ENCODE measurements at places on chromosomes 6 and 20. TPM values are rescaled to one million over a fixed set of nuclear protein-coding genes. Genes with fewer than 3 reads are reported as not detected.

GRCh38 chr6:25922301-25922700 is 8.2 kb downstream of the SLC17A2 start:
- DNase-seq, result no peak

DNA sequence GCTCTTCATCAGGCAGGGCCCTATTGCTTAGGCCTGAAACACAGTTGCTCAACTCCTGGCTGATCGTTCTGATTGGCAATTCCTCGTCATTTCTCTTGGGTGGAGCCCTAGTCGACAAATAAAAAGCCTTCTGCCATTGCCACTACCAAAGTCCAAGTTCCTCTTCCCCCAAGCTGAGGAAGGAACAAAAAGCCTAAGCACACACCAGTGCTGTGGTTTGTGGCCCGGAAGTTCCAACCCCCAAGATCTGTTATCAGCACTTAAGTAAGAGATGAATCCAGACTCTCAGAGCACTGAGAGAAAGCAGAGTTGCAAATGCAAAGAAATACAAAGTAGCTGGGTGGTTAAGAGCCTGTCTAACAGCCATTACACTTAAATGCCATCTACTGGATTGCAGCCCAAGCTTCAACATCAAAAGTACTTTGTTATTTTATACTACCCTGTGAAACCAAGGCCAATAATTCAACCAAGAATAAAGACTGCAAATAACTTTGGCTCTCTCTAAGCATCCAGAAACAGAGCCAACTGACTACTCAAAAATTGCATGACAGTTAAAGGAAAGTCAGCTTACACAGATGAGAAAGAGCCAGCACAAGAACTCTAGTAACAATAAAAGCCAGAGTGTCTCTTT is 1024.0 kb downstream of the GRIK2 start:
- no peak for DNase-seq

DNA sequence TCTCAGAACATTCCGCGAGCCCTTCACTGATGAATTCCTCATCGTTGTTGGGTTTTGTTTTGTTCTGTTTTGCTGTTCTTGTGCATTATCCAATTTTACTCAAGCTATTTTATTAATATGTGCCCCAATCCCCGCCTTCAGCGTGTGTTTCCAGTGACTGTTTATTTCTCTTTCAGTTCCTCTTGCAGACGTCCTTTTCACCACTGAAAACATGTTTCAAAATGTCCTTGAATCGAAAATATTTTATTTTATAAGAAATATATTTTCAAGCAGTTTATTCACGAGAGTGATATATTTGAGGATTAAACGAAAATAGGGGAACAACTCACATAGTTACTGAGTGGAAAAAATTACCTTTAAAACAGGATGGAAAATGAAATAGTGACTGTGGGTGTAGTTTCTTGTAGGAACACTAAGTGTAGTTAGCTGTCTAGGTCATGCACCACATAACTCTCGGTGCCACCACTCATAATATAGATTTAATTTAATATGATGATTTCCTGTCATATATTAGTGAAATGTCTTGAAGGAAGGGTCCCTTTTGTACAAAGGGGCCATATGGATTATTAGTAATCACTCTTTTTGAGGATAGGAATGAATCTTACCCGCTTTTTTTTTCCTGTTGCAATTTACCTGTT is 45.3 kb upstream of the HDDC2 start:
- no peak for DNase-seq

DNA sequence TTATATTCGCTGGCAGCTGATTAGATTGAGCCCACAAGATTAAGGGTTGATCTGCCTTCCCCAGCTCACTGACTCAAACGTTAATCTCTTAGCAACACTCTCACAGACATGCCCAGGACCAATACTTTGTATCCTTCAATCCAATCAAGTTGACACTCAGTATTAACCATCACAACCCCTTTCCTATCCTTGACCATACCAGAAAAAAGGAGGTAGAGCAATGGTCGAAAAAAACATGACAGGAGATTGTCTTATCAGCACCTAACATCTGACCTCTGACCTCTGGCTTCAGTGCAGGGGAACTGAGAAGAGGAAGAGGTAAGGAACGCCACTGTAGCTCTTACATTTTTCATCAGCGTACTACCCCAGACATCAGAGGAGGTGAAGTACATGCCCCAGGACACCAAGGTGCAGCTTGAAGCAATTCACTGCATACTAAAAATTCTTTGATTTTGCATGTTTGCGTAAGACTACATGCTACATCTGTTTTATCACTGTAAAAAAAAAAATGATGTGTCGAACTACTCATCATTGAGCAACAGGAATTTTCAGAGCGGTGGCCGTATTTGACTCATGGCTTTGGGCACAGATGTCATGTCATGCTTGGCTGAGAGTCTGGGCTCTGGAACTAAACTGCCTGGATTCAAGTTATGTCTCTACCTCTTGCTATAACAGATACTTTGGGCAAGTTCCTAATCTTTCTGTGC is 188.0 kb upstream of the TAB2 start:
- DNase-seq, result no peak

GRCh38 chr6:105270511-105270910 is 90.7 kb upstream of the POPDC3 start:
- DNase-seq, result no peak

GRCh38 chr6:155080881-155081845 is 86.0 kb downstream of the TIAM2 start:
- no peak for DNase-seq

DNA sequence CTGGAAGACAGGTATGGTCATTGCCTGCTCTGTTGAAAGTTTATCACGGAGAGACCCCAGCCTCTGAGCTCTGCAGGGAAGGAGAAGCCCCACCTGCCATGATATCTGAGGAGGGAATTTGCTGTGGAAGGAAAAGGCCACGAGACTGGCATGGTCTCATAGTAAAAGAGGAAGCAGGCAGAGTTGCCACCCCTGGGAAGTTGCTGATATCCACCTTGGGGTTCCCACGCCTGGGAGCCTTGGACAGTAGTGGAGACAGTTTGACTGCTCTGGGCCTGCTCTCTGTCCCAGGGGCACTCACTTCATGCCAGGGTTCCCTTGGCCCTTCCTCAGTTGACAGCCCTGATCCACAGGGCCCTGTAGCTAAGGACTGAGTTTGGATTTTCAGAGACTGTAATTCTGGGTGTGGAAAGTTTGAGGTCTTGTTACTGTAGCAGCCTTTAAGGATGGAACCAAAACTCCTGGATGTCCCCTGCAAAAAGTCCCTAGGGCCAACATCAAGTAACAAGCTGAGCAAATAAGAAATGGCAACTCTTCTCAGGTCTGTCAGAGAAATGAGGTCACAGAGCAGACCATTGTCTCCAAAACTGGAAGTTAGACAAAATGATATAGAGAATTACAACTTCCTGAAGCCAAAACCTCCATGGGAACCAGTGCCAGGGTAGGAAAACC is 6.9 kb upstream of the SIRPB1 start:
- DNase-seq, result no peak

DNA sequence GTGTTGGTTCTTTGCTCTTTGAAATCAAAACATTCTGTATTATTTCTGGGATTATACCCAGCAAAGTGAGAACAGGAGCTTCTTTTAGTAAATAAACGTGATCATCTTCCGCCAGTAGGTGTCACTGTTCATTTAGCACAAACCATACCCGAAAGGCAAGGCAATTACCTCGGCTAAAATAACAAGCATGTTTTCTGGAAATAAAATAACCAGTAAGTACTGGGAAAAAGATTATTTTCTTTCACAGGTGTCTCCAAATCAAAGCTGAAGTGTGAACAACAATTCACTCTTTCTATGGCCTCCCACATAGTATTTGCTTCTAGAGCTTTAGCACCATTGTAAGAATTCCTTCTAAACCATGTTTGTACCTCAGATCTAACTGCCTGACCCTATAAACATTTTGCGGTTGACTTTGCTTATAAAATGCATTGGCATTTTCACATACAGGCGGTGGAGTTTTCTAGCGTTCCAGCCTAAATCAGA is 144.6 kb upstream of the AGPAT4 start:
- DNase-seq, result no peak

GRCh38 chr20:56350842-56351241 is 7.9 kb upstream of the FAM210B start:
- no peak for DNase-seq

DNA sequence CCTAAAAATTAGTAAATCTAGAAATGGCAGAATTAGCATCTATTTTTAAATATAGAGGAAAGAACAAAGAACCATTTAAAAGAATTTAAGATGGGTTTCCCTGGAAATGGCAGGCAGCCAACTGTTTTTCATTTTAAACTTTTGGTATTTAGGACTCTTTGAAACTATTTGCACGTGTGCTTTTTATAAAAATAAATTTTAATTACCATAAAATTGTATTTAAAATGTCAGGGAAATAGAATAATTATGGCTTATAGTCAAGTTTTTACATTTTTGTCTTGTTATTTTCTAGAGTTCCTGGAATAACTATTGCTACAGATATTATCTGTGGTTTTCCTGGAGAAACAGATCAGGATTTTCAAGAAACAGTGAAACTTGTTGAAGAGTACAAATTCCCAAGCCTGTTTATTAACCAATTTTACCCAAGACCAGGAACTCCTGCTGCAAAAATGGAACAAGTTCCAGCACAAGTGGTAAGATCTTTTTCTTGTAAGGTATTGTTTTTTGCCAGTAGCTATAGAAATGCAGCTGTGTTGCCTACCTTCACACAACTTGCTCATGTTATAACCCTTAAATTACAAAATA is 528.7 kb upstream of the SOX4 start:
- DNase-seq, result no peak

DNA sequence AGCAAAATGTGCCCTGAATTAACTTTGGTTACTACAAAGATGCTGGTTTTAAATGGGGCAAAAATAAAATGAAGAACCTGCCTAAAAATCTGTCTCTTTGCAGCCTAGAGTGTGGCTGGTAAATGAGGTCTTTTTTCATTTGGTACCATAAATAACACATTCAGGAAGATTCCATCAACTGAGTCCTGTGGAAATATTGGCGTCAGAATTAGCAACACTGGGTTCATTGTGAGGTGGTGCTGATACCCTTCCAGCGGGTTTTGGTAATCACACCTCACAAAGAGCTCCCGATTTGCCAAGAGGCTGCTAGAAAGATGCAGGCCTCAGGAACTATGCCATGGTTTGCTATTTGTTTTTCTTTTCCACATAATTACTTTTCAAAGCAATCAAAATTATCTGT is 55.3 kb downstream of the FAM50B start:
- DNase-seq, result no peak

DNA sequence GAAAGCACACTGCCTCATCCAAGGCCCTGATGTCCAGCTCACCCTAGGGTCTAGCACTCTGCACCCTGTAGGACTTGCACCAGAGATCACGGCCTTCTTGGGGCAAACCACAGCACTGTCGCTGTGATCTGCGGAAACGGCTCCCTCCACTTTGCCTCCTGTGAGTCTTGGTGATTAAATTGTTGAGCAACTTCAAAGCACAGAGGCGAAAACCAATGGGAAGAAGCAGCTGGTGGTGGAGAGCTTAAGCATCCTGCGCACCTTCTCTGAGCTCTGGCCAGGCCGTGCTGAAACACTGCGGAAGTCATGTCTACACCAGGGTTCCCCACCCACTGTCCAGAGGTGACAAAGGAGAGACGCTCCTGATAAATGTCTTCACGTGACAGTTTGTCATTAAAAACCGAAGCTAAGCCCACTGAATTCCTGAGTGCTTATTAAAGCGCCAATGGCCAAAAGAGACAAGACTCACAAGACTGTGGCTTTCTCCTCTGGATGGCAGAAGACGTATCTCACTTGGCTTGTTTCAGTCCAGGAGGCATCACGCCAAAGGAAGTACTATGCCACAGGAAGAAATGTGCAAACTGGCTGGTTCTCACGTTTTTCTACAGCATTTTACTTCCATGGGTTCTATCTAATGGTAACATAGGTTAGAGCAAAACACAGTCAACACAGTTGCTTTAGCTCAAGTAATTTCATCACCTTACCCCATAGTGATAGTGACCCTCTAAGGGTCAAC is 3.1 kb downstream of the RAMACL start:
- no peak for DNase-seq

DNA sequence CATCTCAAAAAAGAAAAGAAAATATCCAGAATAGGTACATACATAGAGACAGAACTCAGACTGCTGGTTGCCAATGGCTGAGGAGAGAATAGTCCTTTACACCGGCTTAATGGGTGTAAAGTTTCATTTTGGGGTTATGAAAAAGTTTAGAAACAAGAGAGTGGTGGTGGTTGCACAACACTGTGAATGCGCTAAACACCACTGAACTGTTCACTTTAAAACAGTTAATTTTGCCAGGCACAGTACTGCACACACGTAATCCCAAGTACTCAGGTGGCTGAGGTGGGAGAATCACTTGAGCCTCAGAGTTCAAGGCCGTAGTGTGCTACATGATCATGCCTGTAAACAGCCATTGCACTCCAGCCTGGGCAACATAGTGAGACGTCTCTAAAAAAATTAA is 7.6 kb downstream of the ILRUN start:
- DNase-seq, result no peak

- DNase-seq, result no peak
Observed at GRCh38 chr6:70131528-70131927, 171.4 kb downstream of the COL9A1 start.

- DNase-seq, result no peak
Observed at GRCh38 chr20:45545754-45546453, 1.3 kb downstream of the EPPIN start.

GRCh38 chr20:62010551-62011402 is 54.9 kb downstream of the TAF4 start:
- DNase-seq, result peak; percentile 56

DNA sequence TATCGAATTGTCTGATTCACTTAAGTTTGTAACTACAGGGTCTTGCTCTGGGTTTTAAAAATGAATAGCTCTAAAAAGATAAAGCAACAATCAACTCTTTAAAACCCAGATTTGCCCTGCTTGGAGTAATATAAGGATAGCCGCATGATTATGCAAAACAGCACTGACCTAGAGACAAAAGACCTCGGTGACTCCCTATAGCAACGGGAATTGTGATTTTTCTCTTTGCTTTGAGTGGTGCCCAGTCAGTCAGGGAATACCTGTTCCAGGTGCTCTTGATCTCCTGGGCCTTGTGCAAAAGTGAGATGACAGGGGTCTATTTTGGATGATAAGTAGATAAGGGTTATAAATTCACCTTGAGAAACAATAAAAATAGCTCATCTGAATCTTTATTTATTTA is 336.3 kb upstream of the NOX3 start:
- DNase-seq, result no peak

CDSN gene
- total RNA-seq, result not detected

KIF3B gene
- 36.2 TPM for total RNA-seq

EBF4 gene
- total RNA-seq, result 0.98 TPM

SLC52A3 gene
- total RNA-seq, result 0.08 TPM

BCLAF1 gene
- 237 TPM for total RNA-seq

EGFL8 gene
- total RNA-seq, result 14.0 TPM

PKIB gene
- 0.62 TPM for total RNA-seq

MACROD2 gene
- 0.14 TPM for total RNA-seq

UST gene
- 0.82 TPM for total RNA-seq

ETV7 gene
- total RNA-seq, result 2.8 TPM

SAPCD1 gene
- total RNA-seq, result 9.5 TPM
